ENCODE measurements at places on chromosomes 4 and X. TPM values are rescaled to one million over a fixed set of nuclear protein-coding genes. Genes with fewer than 3 reads are reported as not detected.

The OPN1MW3 gene
- total RNA-seq: not detected

The F11 gene
- total RNA-seq: not detected

The SLIT2 gene
- 18.6 TPM for total RNA-seq

The LAMP2 gene
- total RNA-seq: 114 TPM

The SLC2A9 gene
- total RNA-seq: 2.1 TPM

The KIF4A gene
- 23.8 TPM for total RNA-seq

The NUDT11 gene
- total RNA-seq: 14.0 TPM

The FAM114A1 gene
- total RNA-seq: 527 TPM

The GAGE13 gene
- not detected for total RNA-seq

The TEX13C gene
- not detected for total RNA-seq

The BTC gene
- total RNA-seq: under 0.01 TPM

The PNMA3 gene
- 0.28 TPM for total RNA-seq

The POU4F2 gene
- total RNA-seq: not detected

The LRPAP1 gene
- 124 TPM for total RNA-seq

The IL2 gene
- total RNA-seq: not detected

The LRIT3 gene
- not detected for total RNA-seq

The MCUB gene
- 30.3 TPM for total RNA-seq
